ENCODE measurements at places on chromosomes 1 and 21.

- no peak for DNase-seq
Measured at GRCh38 chr1:216005916-216006315, 417.3 kb downstream of the USH2A start.

- DNase-seq: no peak
Measured at GRCh38 chr1:61640531-61641530, 84.1 kb downstream of the TM2D1 start.

DNA sequence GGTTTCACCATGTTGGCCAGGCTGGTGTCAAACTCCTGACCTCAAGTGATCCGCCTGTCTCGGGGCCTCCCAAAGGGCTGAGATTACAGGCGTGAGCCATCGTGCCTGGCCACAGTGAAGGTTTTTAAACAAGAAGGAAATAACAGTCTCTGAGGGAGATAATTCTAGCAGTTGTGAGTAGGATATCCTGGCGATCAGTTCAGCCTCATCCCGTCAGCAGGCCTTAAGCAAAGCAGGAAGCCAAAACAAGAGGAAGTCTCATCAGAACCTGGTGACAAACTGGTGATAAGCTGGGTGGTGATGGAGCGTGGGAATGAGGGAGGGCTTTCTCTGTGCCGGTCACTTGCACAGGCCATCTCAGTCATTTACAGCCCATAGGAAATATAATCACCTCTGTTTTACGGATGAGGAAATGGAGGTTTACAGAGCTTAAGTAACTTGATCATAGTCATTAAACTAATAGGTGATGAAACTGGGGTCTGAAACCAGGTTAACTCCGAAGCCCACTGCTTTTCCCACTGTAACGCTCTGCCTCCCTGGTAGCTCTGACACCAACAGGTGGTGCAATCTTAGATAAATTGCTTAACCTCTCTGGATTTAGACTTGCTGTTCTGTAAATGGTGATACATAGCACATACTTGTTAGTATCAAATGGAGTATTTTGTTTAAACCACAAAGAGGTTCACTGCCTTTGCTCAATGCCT, 40.8 kb upstream of the A3GALT2 start:
- no peak for DNase-seq

DNA sequence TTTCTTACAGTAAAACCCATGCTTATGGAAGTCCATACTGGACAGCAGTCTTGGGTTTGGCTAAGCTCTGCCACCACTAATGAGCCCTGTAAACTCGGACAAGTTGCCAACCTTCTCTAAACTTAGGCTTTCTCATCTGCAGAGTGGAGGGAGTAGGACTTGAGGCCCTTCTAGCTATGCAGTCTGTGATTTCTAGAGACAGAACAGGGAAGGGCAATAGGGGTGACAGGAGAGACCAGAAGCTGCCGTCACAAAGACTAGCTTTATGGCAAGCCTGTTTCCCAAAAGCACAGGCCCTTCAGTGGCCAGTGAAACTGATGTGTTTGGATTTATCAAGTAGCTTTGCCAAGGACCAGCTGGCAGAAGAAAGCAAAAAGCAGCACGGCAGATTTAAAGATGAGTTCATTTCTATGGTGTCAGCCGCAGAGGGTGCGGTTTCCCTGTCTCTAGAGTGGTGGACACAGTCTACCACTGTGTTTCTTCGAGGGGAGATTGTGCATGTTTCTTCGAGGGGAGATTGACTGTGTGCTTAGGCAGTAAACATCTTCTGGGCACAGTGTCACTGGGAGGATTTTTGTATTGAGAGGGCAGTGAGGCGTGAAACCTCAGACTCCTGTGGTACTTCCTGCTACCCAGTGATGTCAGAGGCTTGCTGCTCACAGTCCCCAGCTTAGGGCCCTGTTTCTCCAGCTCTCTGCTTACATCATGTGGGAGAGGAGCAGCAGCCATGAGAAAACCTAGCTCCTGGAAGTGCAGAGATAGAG, 119.0 kb downstream of the ROR1 start:
- DNase-seq: peak; percentile 9

GRCh38 chr1:17097147-17097546, 22.1 kb downstream of the PADI2 start:
- no peak for DNase-seq

DNA sequence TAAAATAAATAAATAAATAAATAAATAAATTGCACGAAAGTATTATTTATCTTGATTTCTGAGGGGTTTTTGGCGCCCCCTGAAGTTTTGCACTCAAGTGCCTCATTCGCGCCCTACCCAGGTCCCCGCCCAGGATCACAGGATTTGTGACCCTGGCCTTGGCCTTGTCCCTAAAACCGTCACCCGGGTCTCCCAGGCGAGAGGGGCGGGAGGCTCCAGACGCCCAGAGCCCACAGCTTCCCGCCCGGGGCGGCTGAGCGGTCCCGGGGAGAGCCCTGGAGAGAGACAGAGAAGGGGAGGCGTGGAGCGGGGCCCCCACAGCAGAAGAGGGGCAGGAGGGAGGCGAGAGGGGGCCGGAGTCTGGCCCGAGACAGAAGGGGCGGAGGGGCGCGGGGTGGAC, 91.8 kb upstream of the CASZ1 start:
- no peak for DNase-seq

DNA sequence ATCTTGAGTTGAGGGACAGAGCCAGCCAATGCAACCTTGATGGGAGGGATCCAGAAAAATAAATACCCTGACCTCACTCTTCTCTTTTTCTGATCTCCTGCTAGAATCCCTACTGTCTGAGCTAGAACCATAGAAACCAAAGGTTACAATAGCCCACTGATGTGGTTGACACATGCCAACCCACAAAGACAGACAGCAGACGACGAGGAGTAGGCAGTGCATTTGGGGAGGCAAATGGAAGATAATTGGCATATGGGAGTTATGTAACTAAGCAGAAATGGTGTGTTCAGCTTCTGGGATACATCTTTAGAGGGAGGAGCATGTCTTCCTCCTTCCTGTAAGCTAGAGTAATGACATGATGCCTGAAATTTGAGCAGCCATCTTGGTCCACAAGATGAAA, 171.7 kb upstream of the FGGY start:
- DNase-seq: no peak

- no peak for DNase-seq
Measured at GRCh38 chr1:58435376-58435775, 111.2 kb downstream of the OMA1 start.

DNA sequence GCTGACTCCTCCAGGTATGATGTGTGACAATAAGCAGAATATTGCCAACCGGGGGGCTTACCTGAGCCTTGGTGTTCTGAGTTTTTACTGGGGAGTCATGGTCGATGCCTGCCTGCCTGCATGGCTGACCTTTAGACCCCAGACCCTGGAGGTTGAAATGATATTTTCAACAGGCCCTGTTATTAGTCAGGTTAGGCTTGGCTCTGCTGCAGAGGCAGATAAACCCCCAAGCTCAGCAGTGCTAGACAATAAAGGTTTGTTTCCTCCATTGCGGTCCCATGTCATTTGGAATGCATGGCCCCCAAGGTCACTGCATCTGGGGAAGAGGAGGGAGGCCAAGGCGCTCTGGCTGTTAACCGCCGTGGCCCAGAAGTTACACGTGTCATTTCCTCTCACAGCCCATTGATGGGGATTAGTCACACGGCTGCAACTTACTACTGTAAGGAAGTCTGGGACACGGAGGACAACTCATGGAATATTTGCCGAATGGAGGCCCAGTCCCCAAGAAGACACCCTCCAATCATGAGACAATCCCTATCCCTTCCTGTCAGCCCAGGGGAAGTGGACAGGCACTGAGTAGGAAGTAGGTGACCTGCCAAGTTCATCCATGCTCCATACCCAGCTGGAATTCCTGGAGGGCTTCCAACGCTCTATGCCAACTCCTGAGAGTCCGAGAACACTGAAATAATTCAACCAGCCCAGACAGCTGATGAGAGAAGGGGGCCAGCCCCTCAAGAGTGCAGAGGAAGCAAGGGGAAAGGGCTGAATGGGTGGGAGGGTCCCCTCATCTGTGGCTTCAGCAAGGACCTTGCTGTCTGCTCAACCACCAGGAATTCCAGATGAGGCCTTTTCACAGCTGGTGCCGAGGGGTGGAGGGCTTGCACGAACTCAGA, 97.3 kb downstream of the TAS1R2 start:
- no peak for DNase-seq

DNA sequence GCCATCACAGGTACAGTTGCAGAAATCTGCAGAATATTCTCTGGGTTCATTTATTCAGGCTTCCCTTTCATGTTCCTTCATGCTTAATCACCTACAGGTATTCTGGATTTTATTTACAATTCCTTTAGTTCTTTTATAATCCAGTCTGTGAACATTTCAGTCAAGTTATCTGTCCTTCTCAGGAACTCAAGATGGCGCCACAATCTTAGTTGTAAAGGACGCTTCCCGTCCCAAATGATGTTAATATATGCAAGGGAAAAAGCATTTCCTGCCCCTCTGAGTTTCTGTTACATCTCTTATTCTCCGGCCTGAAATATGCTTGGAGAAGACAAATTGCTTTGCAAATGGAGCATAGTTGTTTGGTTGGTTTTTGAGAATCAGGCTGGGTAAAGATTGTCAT, 19.3 kb downstream of the F3 start:
- DNase-seq: no peak

- no peak for DNase-seq
Measured at GRCh38 chr1:118486199-118486598, 301.2 kb upstream of the SPAG17 start.

DNA sequence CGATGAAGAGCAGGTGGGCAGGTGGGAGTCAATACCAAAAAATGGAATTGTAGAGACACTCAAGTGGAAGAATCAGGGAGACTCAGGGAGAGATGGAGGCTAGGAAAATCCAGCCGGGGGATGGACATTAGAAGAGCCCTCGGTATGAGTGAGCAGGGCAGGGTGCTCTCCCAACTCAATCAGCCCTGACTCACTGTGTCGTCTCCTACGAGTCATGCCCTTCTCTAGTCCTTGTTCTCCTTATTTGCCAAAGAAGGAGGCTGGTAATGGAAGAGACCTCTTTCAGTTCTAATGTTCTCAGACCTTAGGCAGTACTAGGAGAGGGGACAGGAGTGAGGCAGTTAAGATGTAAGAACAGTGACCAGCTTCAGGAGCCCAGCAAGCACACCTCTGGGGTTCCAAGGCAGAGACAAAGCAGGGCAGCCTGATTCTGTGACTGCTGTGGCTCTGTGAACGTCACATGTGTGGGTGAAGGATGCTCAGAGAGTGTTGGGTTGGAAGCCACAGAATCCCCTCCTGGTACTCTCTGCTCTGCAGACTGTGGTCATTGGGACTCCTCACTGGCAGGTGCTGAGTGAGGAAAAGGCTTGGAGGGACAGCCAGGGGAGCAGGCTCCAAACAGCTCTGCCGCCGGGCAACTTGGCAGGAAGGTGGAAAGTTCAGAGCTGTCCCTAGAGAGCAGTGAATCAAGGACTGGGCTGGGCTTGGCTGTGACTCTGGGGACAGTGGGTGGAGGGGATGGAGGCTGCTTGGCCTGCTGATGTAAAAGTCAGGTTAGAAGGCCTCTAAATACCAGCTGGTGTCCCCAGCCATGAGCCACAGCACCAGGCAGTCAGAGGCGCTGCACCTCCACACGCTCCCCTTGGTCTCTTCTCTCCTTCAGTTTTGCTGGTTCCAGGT, 11.1 kb upstream of the GJA5 start:
- DNase-seq: no peak

- no peak for DNase-seq
Measured at GRCh38 chr1:185342017-185342416, 25.0 kb upstream of the IVNS1ABP start.

GRCh38 chr1:210536254-210536961, 207.7 kb downstream of the HHAT start:
- DNase-seq: no peak

DNA sequence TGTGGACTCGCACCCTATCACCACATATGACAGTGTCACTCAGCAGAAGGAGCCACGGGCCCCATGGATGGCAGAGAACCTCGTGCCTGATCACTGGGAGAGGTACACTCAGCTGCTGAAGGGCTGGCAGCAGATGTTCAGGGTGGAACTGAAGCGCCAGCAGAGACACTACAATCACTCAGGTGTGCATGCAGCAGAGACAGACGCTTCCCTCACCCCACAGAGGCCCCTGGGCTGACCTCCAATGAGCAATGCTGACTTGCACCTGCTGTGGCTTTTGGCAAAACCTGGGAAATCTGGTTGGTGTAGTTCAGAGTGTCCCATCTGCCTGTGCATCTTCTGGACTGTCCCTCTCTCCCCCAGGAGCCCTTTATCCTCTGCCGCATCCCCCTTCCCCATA, 51.9 kb downstream of the KIAA1614 start:
- DNase-seq: no peak

- no peak for DNase-seq
Measured at GRCh38 chr1:44924835-44925464, 61.4 kb downstream of the EIF2B3 start.

- no peak for DNase-seq
Measured at GRCh38 chr21:27953340-27954045, 986.6 kb upstream of the ADAMTS5 start.

GRCh38 chr1:183178545-183178944, 7.5 kb upstream of the LAMC2 start:
- DNase-seq: no peak

DNA sequence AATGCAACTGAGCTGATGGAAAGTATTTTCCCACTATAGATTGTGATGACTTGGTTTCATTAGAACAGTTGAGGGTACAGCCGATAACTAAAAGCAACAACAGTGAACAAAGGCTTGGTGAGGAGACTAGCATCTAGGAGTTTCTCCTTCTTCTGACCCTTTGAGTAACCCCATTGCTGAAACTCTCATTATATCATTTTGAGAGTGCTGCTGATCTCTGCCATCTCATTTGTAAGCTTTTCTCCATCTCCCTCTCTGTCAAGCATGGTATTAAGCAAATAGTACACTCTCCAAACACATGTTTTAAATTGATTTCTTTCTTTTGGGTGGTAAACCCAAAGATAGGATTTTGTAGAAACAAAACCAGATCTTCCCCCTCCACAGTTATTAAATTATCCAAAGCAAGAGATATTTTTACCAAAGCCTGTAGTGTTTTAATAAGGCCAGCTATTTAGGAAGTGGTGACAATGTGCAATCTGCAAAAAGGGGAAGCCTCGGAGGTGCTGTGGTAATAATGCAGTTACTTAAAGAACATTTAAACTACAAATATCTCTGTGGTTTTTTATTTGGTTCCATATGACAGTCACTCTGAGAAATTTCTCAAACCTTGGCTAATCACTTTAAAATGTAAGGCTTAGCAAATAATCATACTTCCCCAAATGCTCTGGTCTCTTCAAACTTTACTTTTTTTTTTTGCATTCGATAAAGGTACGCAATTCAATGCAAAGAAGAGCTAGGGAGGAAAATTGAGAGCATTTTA, 287.5 kb downstream of the HLX start:
- no peak for DNase-seq

DNA sequence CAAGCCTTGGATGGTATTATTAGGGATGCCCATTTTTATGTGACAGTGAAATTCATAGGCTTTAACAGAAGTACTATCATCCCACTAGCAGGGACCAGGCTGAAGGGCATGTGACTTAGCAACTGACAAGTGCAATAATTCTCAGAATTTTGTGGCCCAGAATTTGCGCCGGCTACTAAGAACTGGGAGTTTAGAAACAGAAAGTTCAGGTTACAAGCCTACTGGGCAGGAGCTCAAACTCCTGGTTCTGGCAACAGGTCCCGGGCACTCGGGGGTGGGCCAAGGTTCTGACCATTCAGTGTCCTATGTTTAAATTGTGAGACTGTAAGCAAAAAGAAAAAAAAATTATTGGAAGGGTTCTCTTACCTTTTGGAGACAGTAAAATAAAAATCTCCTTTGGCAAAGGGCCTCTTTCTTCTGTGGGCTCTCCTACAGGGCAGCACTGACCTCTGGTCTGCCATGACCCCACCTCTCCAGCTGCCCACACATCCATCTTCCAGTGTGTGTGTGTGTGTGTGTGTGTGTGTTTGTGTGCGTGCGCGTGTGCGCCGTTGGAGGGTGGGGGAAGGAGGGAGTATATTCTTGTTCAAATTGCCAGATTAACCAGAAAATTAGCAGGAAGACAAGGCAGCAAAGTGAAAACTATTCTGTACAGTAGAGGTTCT, 26.1 kb downstream of the IRF2BP2 start:
- no peak for DNase-seq

All from caudate nucleus (tissue), 63 donors.